ENCODE measurements at places on chromosomes 2 and 18.

DNA sequence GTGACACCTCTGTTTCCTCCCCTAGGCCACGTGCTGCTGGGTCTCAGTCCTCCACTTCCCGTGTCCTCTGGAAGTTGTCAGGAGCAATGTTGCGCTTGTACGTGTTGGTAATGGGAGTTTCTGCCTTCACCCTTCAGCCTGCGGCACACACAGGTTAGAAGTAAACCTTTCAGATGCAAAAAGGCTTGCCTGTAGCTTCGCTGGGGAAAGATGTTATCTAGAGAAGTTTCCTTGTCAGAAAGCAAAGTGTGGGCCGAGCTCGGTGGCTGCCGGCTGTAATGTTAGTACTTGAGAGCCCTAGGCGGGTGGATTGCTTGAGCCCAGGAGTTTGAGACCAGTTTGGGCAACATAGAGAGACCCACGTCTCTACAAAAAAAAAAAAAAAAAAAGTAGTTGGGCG, 16.7 kb downstream of the IL1R2 start:
- DNase-seq: no peak

- DNase-seq: no peak
Measured at GRCh38 chr18:29154196-29154757, 977.3 kb upstream of the CDH2 start.

- DNase-seq: no peak
Measured at GRCh38 chr2:217260441-217261115, 400.7 kb upstream of the TNP1 start.

DNA sequence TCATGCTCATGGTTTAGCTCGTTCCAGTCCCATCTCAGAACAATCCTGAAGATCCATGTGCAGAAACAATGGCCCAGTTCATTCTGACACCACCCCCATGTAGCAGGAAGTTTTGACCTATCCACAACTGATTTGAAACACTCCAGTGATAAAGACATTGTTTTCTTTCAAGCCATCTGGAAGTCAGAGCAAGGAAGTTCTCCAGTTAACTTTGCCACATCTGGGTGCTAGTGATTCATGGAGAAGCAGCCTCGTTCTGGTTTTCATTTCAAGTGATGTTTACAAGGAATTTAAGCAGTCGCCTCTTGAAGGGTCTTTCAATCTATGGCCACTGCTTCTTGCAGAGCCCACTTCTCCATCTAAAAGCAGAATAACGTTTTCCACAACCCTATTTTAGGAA, 36.6 kb upstream of the TWIST2 start:
- DNase-seq: no peak

DNA sequence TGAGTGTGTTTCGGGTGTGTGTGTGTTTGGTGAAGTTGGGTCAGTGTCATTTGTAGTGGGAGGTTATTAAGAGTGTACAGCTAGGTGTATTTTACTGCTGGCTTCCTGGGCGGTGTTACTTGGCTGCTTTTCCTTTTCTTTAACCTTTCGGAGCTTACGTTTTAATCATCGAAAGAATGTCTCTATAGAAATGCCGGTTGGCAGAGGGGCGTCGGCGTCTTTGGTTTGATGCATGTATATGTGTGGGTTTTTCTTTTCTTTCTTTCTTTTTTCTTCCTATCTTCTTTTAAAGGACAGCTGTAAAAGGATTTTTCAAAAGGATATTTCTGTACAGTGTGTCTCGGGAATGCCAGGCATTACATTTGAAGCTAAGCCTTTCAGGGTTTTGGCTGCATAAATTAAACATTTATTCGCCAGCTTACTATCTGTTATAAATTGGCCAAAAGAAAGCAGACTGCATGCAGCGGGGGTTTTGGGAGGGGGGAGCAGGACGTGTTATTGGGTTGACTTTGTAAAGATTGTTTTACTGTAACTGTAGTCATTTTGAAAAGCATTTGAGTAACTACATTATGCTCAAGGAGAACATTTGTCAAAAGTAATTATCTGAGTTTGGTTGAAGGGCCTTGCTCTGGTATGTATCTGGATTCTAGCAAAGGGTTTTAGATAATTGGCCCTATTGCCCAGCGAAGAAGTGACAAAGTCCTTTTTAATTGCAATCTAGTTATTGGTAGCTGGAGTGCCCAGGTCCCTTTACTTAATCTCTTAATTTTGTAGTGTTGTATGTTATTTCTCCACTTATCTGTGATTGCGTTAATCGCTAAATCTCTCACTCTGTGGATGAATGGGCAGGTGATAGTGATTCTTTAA, 1.6 kb downstream of the ASXL3 start:
- DNase-seq: no peak

- no peak for DNase-seq
Measured at GRCh38 chr2:166112193-166112605, 15.6 kb downstream of the SCN1A start.

- no peak for DNase-seq
Measured at GRCh38 chr18:24516261-24516660, 55.8 kb downstream of the HRH4 start.

DNA sequence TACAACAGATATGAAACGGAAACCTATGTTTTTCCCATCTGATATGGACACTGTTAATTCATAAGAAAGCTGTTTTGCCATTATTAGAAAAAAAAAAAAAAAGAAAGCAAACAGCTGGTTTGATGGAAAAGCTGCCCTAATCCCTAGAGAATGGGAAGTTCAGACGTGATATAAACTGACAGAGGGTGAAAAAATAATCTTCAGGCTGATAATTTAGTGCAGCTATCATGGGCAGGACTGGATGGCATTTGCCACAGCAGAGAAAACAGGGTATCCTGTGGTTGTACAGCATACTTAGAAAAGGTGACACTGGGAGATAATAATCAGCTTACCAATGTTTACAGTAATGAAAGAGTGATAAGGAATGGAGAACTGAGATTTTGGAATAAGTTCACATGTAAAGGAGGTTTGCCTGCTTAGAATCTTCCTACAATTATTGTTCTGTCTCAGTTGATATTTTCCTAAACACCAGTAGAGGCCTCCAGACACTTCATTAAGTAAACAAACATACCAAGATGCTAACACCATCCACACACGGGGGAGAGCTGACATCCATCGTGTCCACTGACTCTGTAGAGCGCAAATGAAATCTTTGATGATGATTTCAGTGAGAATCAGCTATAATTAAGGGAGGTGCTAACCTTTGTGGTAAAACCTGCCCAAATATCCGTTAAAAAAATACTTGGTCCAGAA, 211.6 kb upstream of the MMADHC start:
- DNase-seq: no peak

DNA sequence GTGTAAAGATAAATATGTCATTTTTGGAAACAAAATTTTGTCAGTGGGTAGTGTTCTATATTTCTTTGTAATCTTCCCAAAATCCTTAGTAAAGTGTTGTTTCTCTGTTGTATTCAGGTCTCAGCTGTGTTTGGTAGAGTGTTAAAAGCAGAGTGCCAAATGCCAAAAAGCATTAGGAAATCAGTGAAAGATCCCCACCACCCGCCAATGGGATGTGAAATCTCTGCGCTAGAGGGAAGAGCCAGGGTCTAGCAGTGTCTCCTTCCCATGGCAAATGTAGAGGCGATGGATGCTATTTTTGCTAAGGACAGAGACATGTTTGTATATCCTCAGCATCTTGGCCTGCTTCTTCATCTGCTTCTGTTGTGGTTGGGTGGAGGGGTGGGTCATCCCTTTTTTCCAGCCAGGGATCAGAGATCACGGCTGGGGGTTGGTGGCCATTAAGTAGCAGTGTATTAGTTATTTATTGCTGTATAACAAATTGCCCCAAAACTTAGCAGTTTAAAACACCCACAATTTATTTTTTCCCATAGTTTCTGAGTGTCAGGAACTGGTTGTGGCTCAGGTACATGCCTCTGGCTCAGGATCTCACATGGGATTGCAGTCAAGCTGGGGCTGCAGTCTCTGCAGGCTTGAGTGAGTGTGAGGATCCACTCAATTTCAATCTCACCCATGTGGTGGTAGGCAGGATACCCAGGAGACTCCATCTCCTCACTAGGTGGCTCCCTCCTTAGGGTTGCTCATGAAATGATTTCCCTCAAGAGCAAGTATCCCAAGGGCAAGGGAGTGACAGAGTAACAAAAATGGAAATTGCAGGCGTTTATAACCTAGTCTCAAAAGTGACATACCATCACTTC, 211.9 kb downstream of the MYCN start:
- no peak for DNase-seq

DNA sequence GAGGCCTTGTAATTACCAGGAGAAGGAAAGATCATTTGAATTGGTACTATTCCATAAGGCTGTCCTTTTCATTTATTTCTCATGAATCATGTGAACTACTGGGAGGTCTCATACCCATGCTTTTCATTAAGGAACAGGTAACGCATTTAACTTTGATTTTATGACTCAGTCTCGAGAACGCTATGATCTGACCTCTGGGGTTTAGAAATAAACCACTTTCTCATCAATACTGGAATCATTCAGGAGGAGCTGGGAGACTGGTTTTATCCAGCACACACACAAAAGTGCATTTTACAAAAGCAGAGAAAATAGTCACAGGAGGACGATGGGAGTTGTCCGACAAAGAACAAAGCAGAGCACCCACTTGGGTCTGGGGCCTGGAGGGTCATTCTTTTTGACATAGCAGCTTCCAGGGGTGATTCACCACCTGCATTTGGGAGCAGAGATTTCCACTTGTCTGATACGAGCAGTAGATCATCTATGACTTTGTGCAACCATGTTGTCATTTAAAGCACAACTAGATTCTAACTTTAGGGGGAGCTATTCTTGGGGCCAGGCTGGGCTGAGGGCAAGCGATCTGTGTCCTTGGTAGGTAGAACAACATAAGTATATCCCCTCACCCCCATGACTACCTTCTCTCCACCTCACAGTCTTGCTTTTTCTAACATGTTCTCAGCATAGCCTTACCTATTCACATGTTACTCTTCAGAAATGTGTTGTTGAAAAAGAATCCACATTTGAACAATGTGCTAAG, 95.9 kb upstream of the SCG2 start:
- DNase-seq: no peak

- no peak for DNase-seq
Measured at GRCh38 chr2:86023366-86023712, 82.3 kb downstream of the POLR1A start.

- no peak for DNase-seq
Measured at GRCh38 chr2:15630978-15631719, 39.5 kb downstream of the DDX1 start.

DNA sequence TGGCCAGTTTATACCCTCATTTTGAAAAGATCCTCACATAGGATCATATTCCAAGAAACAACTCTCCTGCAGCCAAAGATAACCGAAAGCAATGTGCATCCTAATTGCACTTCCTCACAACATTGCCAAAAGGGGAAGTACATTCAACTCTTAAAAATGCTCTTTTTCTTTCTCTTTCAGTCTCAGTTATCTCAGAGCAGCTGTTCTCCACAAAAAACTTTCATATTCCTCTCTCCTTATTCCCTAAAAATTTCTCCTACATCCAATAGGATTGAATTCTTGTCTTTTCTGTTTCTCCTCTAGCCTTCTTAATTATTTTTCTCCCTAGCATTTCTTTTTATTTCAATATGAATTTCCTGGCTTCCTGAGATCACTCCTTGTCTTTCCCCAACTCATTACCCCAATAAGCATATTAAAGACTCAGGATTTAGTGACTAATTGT, 7.4 kb upstream of the VRK2 start:
- no peak for DNase-seq

- DNase-seq: no peak
Measured at GRCh38 chr2:30371772-30372373, 75.2 kb upstream of the LCLAT1 start.

GRCh38 chr18:55466789-55467188, 121.2 kb downstream of the TCF4 start:
- DNase-seq: no peak

- DNase-seq: no peak
Measured at GRCh38 chr2:74847070-74847858, 13.3 kb downstream of the HK2 start.

DNA sequence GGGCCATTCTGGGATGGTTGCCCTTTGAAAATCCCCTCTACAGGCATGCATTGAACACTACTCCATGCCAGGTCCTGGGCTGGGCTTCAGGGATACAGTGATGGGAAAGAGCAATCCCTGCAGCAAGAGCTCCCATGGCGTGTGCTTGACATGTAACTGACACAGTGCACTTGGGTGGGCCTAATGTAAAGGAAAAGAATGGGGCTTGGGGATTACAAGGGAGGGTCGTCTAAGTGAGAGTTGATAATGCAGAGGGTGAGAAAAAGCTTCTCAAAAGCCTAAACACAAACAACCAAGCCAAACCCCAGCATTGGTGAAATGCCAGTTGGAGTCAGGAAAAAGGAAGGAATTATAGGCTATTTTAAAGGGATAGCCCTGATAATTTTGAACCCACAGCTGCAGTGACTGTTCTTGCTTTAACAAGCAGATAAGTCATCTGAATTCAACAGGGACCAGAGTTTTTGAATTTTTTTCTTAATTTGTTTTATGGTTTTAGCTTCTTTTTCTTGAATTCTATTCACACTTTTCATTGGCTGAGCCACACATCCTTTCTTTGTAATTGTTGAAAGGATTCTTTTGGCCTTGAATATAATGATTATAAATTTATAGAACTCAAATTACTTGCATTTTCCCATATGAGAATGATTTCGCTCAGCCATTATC, 308.7 kb downstream of the LPIN1 start:
- DNase-seq: no peak

DNA sequence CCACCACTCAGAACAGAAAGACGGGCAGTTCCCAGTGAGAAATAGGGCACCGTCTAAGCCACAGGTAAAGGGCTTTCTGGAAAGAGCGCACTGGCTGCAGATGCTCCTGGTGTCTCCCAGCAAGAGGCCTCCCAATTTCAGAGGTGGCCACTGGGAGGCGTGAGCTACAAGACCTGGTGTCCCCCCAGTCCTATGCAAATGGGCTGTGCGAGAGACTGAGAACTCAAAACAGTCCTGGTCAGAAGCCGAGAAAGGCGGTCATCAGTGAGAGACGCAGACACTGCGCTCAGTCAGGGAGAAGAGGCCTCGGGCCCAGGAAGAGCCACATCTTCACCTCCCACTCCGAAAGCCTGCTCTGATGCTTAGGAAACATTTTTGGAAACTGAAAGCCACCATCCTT, 179.5 kb downstream of the EIPR1 start:
- DNase-seq: no peak

GRCh38 chr2:60794271-60794863, 38.3 kb downstream of the PAPOLG start:
- no peak for DNase-seq

- no peak for DNase-seq
Measured at GRCh38 chr18:32542221-32542798, 71.6 kb upstream of the GAREM1 start.

GRCh38 chr2:158232476-158232875, 130.8 kb downstream of the UPP2 start:
- no peak for DNase-seq

DNA sequence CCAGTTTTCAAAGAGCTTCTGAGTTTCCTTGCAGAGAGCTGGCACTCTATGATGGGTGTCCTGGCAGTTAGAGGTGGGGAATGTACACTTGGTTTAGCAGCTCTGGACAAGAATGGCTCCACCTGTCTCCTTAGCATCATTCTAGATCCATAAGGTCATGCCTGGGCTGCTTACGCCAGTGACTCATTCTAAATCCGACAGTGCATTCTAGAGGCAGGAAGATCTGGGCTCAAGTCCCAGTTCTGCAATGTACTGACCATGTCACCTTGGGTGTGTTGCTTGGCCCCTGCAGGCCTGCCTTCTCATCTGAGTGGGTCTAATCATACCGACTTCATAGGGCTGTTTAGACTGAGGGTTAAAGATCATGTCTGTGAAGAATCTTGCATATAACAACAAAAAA, 46.5 kb downstream of the PTGR3 start:
- DNase-seq: no peak

GRCh38 chr2:105294844-105295481, 34.6 kb downstream of the TGFBRAP1 start:
- no peak for DNase-seq

GRCh38 chr2:159139216-159139933, 147.1 kb downstream of the WDSUB1 start:
- DNase-seq: no peak

All from effector CD8-positive, alpha-beta T cell (primary cell).